Cerebellar nuclear complex (tissue), 1 donor: ENCODE measurements at places on chromosomes 6 and 20.

- no peak for DNase-seq
These were observed 58.5 kb upstream of the CCN6 start for GRCh38 chr6:111995404-111995803.

DNA sequence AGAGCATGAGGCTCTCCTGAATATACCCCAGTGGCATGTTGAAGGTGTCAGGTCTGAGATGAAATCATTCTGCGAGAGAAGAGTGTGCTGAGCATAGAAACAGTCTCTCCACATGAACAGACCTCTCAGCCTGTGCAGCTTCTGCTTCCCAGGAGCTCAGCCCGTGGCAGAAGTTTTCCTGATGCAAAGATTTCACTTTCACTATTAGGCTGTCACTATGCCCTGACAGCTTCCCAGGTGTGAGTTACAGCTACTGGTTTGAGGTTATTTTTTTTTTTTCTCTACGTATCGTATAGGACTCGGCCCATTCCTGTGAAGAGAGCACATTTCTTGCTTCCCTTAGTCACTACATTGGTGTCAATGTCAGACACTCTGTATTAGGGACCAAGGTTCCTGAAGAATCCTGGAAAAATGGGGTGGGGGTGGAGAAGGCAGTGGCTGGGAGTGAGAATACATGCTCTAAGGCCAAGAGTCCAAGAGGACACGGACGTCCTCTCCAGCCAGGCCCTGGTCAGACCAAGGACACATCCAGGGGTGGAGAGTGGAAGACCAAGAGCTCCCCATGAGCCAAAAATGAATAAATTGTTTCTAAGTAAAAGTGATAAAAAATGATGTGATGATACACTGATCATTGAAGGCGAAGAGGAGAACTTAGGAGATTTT lies 121.2 kb upstream of the AKAP12 start:
- no peak for DNase-seq

DNA sequence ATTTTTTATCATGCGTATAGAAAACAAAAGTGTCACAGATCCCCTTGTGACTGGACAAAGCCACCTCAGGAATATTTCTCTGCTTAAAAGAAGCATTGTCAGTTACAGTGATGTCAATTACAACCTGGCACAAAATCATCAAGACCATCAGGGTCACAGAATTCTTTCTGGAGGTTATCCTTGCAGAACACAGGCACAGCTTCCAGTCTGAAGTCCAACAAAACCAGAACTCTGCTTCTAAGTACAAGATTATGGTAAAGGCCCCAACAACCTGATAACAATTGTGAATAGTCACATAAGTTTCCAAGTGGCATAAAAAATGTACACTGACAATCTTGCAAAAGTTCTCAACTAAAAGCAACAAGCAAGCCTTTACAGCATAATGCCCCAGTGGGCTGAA lies 21.0 kb downstream of the PLAGL2 start:
- DNase-seq: no peak

DNA sequence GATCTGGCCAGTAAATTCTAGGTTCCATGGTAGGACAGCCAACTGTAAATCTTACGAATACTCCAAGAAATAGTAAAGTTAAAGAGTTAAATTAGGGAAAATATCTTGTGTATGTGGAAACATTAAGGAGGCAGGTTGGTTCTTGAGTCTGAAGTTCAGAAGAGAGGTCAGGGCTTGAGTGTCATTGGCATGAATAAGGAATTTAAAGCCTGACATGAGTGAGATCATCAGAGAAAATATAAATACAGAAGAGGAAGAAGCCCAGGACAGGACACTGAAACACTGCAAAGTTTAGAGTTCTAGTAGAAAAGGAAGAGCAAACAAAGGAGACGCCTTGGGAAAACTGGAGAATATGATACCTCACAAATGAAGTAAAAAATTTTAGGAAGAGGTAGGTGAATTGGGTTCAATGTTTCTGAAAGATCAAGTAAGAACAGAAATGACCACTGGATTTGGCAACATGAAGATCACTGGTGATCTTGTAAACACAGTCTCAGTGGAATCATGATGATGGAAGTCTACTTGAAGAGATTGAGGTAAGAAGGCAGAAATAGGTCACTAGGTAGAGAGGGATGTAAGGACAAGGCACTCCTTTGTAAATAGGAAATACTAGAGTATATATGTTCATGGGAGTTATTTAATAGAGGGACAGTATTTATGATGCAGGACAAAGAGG lies 41.6 kb upstream of the SYNCRIP start:
- no peak for DNase-seq

GRCh38 chr6:127383988-127384387 lies 40.6 kb upstream of the ECHDC1 start:
- no peak for DNase-seq

GRCh38 chr6:134720353-134721059 lies 229.4 kb downstream of the ALDH8A1 start:
- DNase-seq: peak; percentile 38

DNA sequence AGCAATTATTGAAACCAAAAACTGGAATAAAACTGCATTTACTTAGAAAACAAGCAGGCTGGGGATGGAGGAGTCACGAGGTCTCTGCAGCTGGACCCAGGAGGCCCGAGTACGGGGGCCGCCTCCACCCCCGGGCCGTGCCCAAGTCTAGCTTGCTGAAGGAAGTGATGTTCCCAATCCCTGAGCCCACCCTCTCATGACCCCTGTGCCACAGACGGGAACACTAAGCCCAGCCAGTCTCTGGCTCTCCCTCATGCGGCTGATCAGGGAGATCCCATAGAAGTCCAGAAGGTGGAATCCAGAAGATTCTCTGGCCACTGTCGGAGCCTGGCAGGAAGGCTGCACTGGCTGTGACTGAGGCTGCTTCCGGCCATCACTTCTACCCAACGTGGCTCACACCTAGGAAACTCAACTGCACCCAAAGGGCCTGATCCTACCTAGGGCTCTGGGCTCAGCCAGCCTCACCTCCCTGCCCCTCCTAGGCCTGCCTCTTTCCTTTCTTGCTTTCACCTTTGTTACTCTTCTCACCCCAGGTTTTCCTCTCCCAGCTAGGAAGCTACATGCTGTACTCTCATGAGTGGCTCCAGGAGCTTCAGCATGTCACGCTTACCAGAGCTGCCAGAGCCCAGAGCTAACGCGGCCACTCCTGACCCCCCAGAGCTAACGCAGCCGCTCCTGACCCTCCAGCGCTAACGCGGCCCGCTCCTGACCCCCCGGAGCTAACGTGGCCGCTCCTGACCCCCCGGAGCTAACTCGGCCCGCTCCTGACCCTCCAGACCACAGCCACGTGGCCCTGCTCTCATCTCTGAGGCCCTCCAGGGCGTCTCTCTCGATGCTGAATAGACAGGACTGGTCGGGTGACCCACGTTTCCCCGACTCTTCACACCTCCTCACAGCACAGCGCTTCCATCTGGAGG lies 24.7 kb upstream of the HELZ2 start:
- no peak for DNase-seq

- no peak for DNase-seq
These were observed 1068.7 kb upstream of the FLRT3 start for GRCh38 chr20:15406072-15406471.

GRCh38 chr20:20691477-20692235 lies 20.8 kb downstream of the RALGAPA2 start:
- no peak for DNase-seq

GRCh38 chr6:34795836-34796425 lies 4.0 kb downstream of the BLTP3A start:
- DNase-seq: no peak

DNA sequence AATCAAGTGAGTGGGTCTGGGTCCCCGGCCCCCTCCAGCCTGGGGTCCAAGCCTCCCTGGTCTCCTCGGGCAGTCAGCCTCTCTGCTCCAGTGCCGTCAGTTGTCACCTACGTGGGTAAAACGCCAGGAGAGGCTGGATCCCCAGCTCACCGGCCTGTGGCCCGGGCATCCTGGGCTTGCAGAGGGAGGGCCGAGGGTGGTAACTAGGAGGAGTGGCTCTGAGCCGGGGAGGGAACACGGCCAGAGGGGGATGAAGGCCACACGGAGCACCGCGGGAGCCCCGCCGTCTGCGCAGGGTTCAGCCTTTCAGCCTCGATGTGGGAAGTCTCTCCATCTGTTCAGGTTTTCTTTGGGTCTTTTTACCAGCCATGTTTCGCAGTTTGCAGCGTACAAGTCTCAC lies 29.5 kb upstream of the BHLHE23 start:
- DNase-seq: peak; percentile 45
